NCI-H1105 (cell line): ENCODE measurements at places on chromosomes 12 and 14.

DNA sequence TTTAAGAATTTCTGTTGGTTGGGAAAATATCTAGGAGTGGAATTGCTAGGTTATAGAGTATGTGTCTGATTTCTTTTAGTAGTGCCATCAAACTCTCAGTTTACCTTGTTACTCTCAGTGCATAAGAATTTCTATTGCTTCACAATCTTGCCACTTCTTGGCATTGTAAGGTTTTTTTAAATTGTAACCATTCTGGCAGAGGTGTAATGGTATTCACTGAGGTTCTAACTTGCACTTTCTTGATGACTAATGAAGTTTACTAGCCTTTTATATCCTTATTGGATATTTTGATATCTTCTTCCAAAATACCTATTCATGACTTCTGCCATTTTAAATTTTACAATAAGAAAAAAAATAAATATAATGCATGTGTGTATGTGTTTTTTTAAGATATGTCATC lies 478.0 kb downstream of the NAV3 start:
- no peak for DNase-seq

DNA sequence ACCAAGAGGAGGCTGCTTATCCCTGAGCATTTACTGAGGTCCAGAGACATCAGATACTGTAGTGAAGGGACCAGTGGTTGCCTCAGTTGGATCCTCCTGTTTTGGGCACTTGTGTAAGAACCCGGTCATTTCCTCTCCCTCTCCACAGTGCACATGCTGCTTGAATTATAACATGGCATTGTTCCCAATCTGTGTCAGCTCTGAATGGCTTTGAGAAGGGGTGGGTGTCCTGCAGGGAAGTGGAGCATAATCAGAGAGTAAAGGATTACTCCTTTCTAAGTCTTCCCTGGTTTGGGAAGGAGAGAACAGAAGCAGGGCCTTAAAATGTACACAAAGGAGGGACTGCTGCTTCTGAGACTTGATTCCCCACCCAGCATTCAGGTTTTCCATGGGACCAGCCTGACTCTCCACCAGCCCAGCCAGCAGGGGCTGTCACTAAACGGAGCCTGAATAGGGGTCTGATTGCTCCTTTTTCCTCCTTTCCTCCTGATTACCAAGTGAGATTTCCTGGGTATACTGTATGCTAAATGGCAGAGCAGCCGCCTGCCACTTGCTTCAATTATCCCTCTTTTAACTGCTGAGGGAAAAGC lies 78.4 kb downstream of the NRXN3 start:
- no peak for DNase-seq

DNA sequence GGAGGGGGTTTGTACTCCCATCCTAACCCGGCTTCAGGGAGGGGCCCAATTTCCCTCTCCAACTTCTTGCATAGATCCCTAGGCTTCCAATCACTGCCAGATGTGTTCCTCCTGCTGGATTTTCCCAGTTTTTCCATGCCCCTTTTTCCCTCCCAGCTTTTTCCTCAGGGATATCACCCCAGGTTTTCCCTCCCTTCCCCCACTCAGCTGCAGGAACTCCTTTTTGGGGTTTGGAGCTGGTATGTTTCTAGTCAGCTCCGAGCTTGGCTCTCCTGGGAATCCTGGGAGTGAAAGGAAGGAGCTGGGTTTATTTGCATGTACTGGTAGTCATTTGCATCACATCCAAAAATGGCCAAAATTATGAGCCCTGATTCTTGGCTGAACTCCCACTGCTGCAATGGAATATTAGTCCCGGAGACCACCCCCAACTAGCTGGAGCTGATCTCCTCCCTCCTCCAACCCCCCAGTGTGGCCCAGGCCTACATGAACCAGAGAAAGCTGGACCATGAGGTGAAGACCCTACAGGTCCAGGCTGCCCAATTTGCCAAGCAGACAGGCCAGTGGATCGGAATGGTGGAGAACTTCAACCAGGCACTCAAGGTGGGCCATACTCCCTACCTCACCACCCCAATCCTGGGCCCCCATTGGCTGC lies 1.4 kb upstream of the RDH5 start:
- no peak for DNase-seq

DNA sequence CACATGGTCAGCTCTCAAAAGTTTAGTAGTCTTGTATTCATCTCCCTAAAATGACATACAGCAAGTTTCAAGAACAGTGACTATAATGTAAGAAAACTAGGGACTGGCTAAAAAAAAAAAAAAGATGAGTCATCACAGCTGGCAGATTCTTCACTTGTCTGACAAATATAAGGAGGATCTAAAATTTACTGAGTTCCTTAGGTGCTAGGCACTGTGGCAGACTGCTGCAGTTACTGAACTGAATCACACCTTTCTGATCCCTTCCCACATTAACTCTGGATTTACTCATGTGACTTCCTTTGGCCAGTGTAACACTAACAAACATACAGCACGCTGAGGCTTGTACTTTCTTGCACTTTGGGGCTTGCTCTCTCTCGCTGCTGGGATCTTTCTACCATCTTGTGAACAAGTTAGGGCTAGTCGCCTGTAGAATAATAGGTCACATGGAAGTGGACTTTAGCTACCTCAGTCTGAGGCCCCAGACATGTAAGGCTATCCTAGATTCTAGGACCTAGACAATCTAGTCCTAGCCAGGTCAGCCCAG lies 32.1 kb downstream of the BAZ1A start:
- no peak for DNase-seq

- no peak for DNase-seq
Observed at GRCh38 chr12:62631471-62632410, 165.1 kb downstream of the MON2 start.

DNA sequence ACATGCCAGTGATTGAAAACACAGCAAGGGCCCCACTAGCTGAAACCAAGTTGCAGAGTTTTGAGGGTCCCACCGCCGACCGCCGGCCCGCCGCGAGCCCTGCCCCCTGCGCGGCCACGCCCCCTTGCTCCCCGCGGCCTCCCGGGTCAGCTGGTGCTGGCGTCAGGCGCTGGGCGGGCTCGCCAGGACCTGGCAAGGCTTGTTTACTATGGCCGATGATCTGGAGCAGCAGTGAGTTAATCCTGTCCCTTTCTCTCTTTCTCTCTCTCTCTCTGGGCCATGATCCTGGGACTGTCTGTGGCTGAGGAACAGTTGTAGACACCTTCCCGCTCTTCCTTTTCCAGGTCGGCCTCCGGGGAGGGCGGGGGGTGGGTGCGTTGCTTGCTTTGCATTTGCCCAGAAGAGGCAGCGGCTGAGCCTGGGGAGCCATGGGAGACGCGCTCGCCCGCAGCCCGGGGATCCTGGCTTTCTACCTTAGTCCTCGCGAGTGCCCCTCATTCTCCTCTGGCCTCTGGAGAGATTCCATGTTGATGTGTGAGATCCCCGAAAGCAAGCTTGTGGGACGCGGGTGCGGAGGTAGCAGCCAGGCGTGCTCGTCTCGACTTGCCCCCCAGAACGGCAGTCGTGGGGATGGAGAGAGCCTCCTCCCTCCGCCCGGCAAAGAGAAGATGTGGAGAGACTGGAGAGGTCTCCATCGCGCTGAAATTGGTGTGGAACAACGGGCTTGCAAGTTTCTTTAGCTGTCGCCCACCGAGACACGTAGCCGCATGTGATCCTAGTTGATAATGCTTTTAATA lies at the start of gene ABHD4:
TSS of gene ABHD4 (plus strand) at position 202 of the 797 bp plus-strand sequence. CDS start at position 209, 7 bp downstream.
- peak; percentile 39 for DNase-seq

- no peak for DNase-seq
Observed at GRCh38 chr12:82357845-82358199, 365 bp downstream of the CCDC59 start.

DNA sequence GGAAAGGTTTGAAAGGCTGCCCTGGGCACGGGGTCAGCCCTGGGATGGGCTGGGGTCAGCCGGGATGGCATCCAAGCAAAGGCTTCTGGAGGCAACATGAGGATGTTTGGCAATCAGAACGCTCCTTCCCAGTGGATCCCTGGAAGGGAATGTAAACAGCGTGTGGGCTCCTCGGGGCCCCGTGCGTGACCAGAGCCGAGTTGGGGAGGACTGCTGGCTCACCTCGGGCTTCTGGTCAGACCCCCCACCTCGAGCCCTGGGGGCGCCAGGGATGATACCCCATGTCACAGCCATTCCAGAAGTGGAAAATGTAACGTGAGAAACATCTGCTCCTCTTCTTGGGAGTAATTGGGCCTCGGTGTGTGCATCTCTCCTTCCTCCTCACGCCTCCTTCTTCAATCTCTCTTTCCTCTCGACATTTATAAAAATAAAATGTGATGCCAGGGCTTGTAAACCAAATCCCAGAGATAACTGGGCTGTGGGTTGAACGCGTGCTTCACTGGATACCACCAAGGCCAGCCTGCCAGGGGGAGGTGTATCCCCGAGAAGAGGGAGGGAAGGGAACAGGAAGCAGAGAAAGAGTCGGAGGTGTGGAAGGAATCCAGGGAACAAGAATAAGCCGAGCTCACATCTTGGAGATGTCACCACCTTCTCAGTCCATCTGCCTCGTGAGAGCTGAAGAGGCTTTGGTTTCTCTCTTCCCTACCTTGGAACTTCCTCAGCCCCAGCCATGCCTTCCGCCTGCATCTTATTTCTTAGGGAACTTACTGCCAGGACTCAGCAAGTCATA lies 144.8 kb downstream of the NUAK1 start:
- DNase-seq = no peak

GRCh38 chr12:48340943-48341342 lies 9.8 kb downstream of the ZNF641 start:
- no peak for DNase-seq

- DNase-seq = peak; percentile 40
Observed at GRCh38 chr12:45726603-45727300, 2.8 kb upstream of the ARID2 start.

DNA sequence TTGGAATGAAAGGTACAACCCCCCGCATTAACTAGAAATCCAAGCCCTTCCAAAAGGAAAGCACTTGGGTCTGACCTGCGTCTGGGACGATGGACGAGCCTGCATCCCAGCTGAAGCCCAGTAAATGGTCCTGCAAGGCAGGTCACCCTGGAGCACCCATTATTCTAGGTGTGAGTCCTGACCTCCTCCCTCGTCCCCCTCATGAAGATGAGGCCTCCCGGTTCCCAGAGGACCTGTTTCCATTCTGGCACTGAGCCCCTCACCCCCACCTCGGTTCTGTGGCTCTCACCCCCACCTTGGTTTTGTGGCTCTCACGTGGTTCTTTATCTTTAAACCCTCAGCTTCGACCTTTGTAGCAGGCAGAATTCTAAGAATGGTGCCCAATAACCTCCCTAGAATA lies 7.3 kb downstream of the IFI27 start:
- DNase-seq = no peak

- no peak for DNase-seq
Observed at GRCh38 chr12:104694711-104695110, 238.0 kb downstream of the CHST11 start.

DNA sequence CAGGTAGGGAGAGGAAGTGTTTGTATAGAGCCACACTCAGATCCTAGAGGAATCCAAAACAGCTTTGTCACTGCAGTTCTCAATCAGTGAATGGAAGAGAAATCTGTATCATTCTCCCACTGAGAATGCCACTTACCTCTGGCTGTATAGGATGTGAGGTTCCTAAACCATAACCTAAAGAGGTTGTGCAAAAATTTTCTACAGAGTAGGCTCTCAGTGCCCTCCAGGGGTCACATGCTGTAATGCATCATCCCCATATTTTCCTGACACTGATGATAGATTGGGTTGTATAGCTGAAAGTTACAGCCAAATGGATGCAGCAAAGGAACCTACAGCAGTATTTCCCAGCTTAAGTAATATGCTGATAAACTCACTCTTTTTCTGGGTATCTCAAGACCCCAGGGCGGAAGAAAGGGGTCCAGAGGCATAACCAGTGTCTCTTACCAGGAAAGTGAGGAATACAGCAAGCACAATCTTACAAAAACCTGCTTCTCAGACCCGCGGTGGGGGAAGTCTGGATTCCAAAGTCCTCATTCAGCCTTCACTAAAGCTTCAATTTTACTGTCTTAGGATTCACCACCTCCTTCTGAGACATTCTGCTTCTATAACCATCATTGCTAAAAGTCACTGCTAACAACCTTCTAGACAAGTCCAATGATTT lies 3.8 kb downstream of the BCDIN3D start:
- DNase-seq = no peak

GRCh38 chr12:5548152-5548943 lies 116.4 kb downstream of the NTF3 start:
- DNase-seq = no peak

GRCh38 chr14:104953896-104954656 lies 24.1 kb downstream of the AHNAK2 start:
- DNase-seq = no peak

GRCh38 chr14:76848879-76849278 lies 22.7 kb downstream of the LRRC74A start:
- no peak for DNase-seq

DNA sequence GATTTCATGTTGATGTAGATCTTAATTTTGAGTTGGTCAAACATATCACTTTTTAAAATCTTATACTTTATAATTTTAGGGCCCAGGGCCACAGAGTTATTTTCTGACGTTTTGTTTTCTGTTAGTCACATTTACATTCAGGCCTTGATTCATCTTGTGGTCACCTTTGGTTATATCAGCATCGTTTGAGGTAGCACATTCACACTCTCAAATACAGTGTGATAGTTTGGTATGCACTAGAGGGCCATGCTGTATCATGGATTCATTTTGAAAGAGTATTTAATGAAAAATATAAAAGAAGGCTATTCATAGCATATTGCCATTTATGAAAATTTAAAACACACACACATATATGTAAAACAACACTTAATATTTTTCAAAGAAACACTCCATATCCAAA lies 274.6 kb downstream of the RAD51B start:
- DNase-seq = no peak

DNA sequence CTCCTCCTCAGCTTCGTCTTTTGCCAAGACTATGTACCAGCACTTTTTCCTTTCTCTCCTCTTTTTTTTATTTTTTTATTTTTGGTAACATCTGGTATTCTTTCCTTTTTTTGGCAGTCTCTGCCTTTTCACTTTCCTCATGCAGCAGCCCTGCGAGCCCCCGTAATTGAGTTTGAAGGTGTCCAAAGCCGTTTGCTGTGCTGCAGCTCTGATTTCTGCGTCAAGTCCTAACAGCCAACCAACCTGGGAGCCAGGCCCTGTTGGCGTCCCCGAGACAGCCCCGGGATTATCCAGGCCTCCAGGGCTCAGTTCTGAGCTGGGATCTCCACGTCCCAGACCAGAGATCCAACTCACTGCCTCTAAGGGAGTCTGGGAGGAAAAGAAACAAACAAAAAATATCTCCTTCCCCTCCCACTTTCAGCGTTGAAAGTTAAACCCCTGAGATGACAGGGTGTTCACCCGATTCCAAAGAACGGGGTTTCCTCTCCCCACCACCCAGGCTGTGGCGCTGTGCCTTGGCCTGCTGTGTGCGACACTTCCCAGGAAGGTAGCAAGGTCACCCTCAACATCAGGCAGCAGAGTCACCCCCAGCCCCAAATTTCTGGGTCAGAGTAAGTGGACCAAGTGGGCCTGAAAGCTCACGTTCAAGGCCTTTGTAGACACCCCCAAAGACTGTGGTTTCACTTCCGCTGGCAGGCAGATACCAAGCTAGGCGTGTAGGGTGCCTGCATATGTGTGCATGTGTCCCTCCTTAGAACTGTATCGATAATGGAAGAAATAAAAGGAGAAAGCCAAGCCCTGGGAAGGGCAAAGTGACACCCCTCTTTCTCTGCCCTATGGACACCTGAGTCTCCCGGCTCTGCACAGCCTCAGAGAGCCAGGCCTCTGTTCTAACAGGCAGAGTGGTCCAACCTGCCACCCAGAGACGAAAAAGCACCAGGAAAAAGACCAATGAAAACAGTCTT lies 11.1 kb downstream of the BCL11B start:
- no peak for DNase-seq

- peak; percentile 72 for DNase-seq
Observed at GRCh38 chr14:23573384-23574015, 5.1 kb downstream of the JPH4 start.

- peak; percentile 28 for DNase-seq
Observed at GRCh38 chr14:68792979-68793733, at the start of gene ZFP36L1. ZFP36L1 (minus strand) TSS chr14:68793067; CDS start chr14:68792938, 129 bp downstream.

- DNase-seq = no peak
Observed at GRCh38 chr12:118098401-118098800, 5.4 kb downstream of the VSIG10 start.
